ENCODE measurements at places on chromosomes 2 and 18.

GRCh38 chr2:27249891-27250651 is 12.8 kb downstream of the SLC30A3 start:
- no peak for DNase-seq

- no peak for DNase-seq
Measured at GRCh38 chr2:106201661-106202060, 7.6 kb upstream of the UXS1 start.

- DNase-seq = no peak
Measured at GRCh38 chr18:79899609-79900445, 51.6 kb downstream of the SLC66A2 start.

DNA sequence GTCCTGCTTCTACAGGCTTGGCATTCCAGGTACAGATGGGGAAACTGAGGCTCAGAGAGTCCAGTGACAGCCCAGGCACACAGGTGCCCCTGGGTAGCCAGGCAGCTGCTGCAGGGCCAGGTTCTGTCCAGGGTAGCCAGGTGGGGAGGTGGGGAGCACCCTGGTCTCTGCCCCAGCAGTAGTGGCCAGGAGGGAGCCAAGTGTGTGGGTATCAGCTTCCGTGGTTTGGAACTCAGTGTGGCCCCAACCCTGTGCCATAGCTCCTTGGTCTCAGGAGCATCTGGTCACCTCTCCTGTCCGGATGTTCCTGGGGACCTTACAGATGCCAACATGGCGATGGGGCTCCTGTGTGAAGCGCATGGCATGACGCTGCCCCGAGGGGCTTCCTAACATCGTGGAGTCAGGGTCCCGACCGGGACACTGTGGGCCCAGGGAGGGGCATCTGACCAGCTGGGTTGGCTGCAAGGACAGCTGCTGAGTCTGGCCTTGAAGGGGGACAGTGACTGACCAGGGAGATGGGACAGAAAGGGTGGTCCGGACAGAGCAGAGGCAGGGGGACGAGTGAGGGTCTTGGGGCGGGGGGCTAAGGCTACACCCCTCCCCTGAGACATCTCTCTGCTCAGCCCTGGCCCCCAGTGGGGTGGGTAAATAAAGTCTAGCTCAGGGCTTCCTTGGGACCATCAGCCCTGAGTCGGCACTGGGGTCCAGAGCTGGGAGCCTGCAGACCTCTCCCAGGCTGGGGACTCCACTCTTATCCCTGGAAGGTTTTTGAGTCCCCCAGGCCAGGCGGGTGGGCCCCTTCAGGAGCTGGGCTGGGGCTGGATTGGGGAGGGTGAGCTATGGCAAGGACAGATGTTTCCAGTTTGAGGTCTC is 76.0 kb upstream of the SMAD7 start:
- DNase-seq = peak; percentile 81

DNA sequence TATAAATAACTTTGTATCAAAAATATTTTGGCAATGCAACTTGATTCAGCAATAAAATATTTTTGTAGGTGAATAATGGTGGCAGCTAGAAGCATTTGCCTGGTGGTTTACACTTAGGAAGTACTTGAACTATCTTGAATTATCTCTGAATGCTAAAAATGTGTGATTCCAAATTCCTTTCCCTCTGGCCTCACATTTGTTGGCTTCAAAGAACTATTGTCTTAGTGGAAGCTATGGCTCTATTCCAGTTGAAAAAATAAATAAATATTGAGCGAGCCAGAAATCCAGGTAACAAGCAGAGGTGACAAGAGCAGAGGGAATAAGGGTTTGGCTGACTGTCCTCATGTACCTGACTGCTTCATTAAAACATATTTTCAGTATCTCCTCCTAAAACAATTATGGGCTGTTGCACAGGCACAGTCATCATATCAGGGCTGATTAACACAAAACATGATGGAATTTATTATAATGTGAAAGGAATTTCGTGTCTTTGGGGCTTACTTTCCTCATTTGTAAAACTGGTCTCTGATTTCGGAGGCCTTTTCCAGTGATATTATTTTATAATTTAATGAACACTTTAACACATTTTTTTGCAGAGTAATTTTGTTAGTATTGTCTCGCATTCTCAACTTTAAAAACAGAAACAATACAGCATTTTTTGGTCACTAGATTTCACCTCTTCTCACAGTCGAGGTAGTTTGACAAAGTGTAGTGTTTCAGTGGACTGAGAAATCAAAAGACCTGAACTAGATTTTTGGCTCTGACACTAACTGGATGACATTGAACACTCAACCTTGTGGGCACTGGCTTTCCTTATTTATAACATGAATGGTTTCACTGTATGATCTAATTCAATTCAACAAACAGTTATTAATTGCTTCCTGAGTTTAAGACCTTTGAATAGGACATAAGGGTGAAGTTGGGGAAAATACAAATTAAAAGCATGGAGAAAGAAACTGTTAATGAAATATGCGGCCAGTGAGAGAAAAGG is 7.8 kb upstream of the CAVIN2 start:
- DNase-seq = no peak

GRCh38 chr2:109105113-109105512 is 23.9 kb upstream of the SH3RF3 start:
- DNase-seq = peak; percentile 39

DNA sequence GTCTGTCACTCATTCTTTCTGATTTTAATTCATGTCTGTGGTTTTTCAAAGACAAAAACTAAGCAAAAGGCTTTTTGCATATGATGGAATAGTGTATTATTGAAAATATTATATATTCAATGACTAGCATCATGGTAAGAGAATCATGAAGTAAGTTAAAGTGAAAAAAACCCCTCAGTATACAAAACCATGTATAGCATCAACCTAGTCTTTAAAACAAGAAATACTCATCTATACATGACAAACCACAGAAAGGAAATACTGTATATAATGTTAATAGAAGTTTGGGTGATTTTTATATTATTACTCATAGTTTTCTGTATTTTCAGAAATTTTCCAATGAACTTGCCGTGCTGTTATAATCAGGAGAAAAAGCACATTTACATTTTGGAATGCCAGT is 38.0 kb upstream of the ODC1 start:
- DNase-seq = no peak

GRCh38 chr2:223928113-223929006 is 16.8 kb downstream of the WDFY1 start:
- no peak for DNase-seq
